Fibroblast of mammary gland (primary cell): ENCODE measurements at places on chromosomes 2 and 18.

DNA sequence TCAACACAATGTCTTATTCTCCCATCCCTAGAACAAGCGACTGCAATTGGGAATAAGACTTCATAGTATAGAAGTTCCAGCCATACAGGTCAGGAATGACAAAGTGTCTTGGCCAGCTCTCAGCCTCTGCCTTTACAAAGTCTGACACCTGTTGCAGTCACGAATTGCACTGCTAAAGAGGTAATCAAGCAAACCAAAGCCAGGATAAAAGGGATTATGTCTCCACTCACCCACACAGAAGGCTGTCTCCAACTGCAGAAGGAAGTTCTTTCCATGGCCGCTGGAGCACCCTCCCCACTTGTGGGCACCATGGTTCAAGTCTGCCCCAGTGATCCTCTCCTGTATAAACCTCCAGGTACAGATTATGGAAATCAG lies 114.8 kb upstream of the PKDCC start:
- DNase-seq: no peak

- DNase-seq: peak; percentile 69
Measured at GRCh38 chr2:218081695-218082094, 12.6 kb downstream of the RUFY4 start.

DNA sequence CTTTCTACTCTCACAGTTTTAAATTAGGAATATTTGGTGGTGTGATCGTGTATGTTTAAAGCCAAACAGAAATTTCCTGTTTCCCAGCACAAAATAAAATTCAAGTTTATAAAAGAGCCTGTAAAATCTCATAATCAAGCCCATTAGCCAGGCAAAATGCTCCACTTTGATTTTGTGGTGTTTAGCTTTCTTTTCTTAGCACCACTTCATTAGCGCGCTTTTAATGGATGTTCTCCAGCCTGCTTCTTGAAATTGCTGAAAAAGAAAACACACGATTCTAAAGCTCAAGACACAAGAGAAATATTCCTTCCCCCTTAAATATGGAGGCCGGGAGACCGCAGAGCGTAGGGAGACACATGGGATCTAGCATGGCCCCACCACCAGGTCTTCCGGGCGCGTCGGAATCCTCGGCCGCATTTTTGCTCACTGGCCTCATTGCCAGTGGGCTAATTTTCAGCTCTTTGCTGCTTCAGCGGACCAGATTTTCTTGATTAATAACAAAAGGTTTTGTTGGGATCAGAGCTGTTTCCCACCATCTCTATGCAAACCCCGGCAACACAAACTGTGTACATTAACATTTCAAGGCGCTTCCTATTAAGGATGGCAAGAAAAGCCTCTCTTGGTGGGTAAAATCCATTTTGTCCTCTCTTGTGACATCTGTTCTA lies 40.4 kb upstream of the ID2 start:
- no peak for DNase-seq

GRCh38 chr2:13745330-13745729 lies 887.2 kb upstream of the LRATD1 start:
- DNase-seq: no peak

DNA sequence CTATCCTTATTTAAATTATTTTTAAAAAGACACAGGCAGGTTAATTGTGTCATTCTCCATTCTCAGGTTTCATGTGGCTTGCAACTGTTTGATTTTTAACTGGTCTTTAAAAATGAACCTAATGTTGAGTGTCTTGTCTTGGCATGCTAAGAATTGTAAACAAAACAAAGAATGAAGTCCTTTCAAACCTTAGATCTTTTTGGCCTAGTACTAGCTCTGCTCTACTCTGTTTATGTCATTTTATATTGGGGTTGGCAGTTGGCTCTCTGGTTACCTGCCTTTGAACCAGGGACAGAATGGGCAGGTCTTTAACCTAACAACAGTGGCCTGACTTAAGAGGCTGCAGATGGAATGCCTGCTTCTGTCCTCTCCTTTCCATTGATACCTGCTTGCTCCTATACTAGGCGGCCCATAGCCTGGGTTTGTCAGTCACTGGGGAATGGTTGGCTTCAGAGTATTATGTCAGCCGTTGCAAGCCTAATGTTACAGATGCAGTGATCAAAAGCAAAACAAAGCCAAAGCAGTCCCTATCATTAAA lies 85.5 kb downstream of the MTA3 start:
- DNase-seq: no peak

GRCh38 chr18:45081566-45082181 lies 401.0 kb downstream of the SETBP1 start:
- DNase-seq: peak; percentile 12

- peak; percentile 93 for DNase-seq
Measured at GRCh38 chr2:173033084-173033483, 42.6 kb upstream of the MAP3K20 start.

DNA sequence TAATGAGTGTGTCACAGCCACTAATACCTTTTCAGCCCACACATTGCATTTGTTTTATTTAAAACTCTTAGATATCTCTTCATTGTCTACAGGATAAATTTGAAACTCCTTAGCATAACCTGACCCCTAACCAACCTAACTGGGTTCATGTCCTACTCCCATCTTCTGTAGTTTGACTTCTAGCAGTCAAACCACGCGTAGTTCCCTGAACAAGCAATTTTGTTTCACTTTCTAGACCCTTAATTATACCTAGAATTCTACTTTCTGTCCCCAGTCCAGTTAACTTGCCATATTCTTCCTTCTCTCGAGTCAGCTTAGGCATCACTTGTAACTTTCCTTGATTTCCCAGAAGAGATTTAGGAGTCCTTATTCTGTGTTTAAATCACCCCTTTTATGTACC lies 55.1 kb downstream of the RBBP8 start:
- DNase-seq: no peak

- no peak for DNase-seq
Measured at GRCh38 chr2:198327526-198327925, 523.1 kb downstream of the PLCL1 start.

- DNase-seq: no peak
Measured at GRCh38 chr2:172040311-172040710, 40.6 kb downstream of the METAP1D start.

DNA sequence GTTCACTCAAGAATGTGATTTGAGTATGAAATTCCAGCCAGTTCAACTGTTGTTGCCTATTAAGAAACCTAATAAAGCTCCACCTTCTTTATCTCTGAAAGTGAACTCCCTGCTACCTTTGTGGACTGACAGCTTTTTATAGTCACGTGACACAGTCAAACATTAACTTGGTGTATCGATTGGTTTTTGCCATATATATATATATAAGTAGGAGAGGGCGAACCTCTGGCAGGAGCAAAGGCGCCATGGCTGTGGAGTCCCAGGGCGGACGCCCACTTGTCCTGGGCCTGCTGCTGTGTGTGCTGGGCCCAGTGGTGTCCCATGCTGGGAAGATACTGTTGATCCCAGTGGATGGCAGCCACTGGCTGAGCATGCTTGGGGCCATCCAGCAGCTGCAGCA lies at the start of gene UGT1A1:
Gene UGT1A1 (plus strand): TSS at position 228 of the 400 bp plus-strand sequence. CDS start 18 bp downstream, at position 246.
- DNase-seq: no peak

DNA sequence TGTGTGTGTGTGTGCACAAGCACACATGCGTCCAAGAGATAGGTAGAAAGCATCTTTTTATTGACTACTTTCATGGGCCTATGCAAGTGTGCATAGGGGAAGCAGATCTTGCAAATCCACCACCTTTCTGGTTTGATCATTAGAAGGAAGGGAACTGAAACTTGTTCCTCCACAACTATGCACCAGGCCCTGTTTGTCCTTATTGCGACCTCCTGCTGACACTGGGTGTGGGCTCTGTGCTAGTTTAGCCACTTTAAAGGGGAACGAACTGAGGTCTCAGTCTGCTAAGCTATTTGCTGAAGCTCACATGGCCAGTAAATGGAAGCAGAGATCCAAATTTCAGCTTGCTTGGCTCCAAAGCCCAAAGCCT lies 32.1 kb upstream of the INSIG2 start:
- DNase-seq: no peak

- peak; percentile 3 for DNase-seq
Measured at GRCh38 chr2:44510246-44510645, 148.5 kb downstream of the CAMKMT start.
